ENCODE measurements at places on chromosomes 6 and 20. TPM values are rescaled to one million over a fixed set of nuclear protein-coding genes. Genes with fewer than 3 reads are reported as not detected.

Gene CST2
- total RNA-seq: not detected

Gene PDYN
- total RNA-seq: not detected

Gene OLIG3
- not detected for total RNA-seq

Gene IP6K3
- total RNA-seq: 0.13 TPM

Gene NRSN1
- total RNA-seq: not detected

Gene HEY2
- total RNA-seq: not detected

Gene NNAT
- not detected for total RNA-seq

Gene TRIM15
- total RNA-seq: not detected

Gene TINAG
- total RNA-seq: not detected

Gene HLA-DMB
- 0.38 TPM for total RNA-seq

Gene ADGB
- total RNA-seq: not detected

Gene KCNK17
- not detected for total RNA-seq

Data from bronchial epithelial cell (primary cell).